NCI-H2227 treated with DMSO at 0.1 percent for 48 hours (cell line): ENCODE measurements at places on chromosomes 7 and 10.

DNA sequence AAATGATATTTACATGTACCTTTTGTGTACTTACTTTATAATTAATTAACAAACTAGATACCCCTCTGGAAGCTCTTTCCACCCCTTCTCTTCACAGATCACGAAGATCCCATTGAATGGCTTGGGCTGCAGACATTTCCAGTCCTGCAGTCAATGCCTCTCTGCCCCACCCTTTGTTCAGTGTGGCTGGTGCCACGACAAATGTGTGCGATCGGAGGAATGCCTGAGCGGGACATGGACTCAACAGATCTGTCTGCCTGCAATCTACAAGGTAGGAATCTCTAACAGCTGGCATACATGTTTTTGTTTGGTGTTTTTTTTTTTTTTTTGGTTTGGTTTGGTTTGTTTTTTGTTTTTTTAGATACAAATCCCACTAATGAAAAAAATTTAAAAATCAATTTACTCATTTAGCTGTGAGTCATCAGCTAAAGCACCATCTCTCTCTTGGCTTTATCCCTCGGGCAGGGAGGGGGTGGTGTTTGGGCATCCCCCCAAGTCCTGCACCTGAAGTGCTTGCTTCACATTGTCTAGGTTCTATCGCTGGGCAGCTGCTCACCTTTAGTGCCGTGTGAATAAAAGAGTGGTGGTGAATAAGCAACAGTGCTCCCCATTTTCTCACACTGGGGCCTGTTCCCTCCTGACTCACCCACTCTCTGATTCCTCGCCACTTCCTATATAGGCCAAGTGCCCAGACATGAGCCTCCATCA, 68.9 kb downstream of the MET start:
- DNase-seq = no peak

DNA sequence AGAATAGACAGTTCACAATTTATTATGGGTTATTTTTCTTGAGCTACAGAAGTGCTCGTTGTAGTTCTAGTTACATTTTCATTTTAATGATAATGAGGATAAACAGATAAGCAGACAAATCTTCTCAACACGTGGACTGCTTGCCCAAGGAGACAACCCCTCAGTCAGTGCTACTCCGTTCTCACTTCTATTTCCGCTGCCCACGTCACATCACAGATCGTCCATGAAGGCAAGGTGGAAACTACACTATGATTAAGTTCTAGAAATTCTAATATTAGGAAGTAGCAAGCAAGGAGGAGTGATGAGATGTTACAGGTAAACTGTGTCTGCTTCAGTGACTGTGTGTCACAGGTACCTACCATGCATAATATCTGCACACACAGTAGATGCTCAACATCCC, 210.5 kb downstream of the CHCHD3 start:
- DNase-seq = no peak

GRCh38 chr10:95588025-95588424, 26.9 kb upstream of the SORBS1 start:
- DNase-seq = no peak

DNA sequence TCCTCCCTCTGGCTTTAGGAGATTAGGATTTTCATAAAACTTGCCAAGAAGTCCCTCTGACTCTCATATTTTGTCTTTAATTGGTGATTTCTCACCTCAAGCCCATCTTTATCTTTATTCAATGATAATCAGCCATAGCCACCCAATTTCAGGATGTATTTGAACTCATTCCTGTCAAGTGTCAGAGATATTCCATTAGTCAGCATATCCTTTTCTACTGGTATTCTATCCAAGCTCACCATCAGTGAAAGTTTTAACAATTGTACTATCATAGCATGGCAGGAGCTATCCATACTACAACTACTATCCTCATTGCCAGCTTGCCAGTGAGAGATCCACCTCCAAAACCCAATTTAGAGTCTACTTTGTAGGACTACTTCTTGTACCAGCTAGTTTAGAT, 114.6 kb downstream of the GNAI1 start:
- no peak for DNase-seq

GRCh38 chr10:43350156-43350555, 21.3 kb upstream of the FXYD4 start:
- DNase-seq = no peak
